ENCODE measurements at places on chromosomes 3 and 15.

DNA sequence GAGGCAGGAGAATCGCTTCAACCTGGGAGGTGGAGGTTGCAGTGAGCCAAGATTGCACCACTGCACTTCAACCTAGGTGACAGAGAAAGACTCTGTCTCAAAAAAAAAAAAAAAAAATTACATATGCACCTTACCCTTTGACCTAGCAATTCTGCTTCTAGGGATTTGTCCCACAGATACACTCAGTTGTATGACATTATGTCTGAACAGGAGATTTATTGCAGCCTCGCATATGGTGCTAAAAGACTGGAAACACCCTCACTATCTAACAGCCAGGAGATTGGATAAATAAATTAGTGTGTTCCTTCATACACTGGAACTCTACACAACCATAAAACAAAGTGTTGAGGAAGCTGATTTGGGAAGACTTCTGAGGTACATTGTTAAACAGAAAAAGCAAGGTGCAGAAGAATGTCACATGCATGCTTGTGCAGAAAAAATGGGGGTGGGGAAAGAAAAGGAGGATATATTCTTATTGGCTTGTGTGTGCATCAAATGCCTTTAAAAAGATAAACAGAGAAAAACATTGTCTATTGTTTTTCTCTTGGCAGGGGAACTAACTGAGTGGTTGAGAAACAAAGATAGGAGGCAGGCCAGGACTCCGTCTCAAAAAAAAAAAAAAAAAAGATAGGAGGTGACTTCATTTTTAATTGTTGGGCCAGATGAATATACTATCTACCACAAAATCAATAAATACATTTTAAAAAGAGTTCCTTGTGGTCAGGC, 30.9 kb downstream of the PPCDC start:
- DNase-seq, result no peak
- no peaks in the 10 kb centered on the region for H3K27me3 ChIP-seq
- peaks cover 16% of the 10 kb centered on the region for H3K4me1 ChIP-seq
- no peaks in the 10 kb centered on the region for H3K36me3 ChIP-seq

GRCh38 chr15:71785996-71786395, 24.4 kb upstream of the NR2E3 start:
- H3K4me1 ChIP-seq, result peaks cover 6% of the 10 kb centered on the region
- no peak for DNase-seq
- H3K27me3 ChIP-seq, result no peaks in the 10 kb centered on the region
- H3K36me3 ChIP-seq, result no peaks in the 10 kb centered on the region

DNA sequence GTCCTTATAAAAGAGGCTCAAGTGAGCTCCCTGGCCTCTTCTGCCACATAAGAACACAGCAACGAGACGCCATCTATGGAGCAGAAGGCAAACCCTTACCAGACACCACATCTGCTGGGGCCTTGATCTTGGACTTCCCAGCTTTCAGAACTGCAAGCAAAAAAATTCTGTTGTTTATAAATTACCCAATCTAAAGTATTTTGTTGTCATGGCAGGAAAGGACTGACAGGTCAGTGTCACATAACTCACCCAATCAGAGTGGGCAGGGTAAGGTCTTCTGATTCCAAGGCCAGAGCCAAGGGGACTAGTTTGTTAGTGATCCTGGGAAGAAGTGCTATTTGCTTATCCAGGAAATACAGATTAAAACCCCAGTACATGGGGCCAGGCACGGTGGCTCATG, 98.9 kb downstream of the HMG20A start:
- no peak overlapping the region for H3K27ac ChIP-seq
- H3K27me3 ChIP-seq, result no peaks in the 10 kb centered on the region
- H3K4me1 ChIP-seq, result no peaks in the 10 kb centered on the region
- no peaks in the 10 kb centered on the region for H3K36me3 ChIP-seq

DNA sequence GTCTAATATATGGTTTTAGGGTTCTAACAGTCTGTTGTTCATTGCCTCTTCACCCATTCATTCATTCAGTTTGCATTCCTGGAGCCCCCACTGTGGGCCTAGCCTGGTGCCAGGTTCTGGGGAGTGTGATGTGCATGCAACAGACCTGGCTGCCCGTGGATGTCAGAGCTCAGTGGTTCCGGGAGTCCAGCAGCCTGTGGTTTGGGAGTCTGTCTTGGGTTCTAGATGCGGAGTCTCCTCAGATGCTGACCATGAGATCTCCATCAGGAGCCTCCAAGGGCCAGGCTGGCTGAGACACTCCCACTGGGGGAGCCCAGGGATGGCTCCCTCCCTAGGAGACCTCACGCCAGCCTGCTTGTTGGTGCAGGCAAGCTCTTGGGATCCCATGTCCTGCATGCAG, 92.1 kb upstream of the SEC13 start:
- no peaks in the 10 kb centered on the region for H3K36me3 ChIP-seq
- no peak for DNase-seq

- no peaks in the 10 kb centered on the region for H3K36me3 ChIP-seq
- no peak overlapping the region for H3K4me3 ChIP-seq
- no peak overlapping the region for H3K27ac ChIP-seq
- H3K27me3 ChIP-seq, result no peaks in the 10 kb centered on the region
- no peak for DNase-seq
These were observed 39.5 kb downstream of the SRPRB start for GRCh38 chr3:133845127-133845526.

Measured in SK-N-SH (cell line).